ENCODE measurements at places on chromosomes 4 and X.

DNA sequence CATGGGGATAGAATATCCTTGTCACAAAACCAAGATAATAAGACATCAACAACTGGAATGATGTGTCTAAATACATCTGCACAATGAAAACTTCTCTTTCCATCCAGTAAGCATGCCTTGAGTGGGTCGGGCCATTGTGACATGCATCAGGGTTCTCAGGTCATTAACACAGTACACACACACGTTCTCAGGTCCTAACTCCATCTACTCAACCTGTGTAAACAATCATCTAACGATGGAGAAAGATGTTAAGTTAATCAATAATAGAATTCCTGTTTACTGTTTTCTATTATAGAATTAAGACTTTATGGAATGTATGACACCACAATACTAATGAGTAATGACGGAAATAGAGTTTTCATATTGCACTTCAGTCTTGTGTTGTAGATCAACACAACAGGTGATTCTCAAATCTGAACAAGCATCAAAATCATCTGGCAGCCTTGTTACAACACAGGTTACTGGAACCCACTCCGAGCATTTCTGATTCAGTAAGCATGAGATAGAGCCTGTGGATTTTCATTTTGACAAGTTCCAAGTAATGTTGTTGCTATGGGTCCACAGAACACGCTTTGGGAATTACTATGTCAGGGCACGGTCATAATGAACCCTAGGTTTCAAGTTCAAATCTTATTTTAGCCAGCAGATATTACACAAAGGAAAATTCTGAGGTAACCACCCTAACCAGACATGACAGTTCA lies 315.8 kb upstream of the TEX13C start:
- DNase-seq, result no peak

DNA sequence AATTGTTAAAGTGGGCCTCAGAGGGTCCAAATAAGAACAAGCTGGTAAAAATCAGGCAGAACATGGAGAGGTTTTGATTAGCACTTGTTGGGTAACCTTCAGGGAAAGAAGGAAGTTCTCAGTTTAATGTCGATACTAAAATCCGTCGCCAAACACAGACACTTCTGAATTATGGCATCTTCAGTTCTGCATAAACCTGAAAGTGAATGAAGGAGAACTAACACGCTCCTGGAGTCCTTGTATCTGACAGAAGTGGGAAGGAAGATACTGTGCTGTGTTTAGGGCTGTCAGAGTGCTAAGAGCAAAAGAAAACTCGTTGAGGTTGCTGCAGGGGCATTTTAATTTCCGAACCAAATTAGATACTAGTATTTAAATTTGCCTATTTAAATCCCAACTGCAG lies 106.2 kb downstream of the TMA16 start:
- DNase-seq, result no peak

GRCh38 chrX:14398725-14399124 lies 130.6 kb upstream of the GLRA2 start:
- no peak for DNase-seq

- no peak for DNase-seq
Observed at GRCh38 chrX:42248226-42248625, 324.9 kb upstream of the CASK start.

DNA sequence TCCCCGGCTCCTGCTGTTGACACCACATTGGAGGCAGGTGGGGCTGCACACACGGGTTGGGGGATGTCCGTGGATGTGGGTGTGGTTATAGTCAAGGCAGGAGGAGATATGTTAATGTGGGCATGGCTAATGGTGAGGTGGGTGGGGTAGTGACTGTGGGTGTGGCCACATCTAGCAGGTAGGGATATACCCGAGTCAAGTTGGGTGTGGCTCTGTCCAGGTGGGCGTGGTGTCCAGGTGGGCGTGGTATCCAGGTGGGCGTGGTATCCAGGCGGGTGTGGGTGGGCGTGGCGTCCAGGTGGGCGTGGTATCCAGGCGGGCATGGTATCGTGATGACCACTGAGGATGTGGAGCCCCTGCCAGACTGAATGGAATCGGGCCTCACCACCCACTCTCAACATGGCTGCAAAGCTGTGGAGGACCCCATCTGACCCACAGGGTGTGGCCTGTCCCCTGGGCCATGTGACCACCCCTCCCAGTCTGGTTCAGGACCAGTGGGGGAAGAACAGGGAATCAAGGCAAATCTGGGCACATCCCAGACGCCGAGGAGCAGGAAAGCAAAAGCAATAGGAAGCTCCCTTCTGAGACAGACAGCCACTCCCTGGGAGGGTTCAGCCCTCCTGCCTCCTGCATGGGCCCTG lies 21.0 kb downstream of the MAN2B2 start:
- DNase-seq, result no peak

- no peak for DNase-seq
Observed at GRCh38 chrX:154384284-154384892, 5.3 kb downstream of the EMD start.

DNA sequence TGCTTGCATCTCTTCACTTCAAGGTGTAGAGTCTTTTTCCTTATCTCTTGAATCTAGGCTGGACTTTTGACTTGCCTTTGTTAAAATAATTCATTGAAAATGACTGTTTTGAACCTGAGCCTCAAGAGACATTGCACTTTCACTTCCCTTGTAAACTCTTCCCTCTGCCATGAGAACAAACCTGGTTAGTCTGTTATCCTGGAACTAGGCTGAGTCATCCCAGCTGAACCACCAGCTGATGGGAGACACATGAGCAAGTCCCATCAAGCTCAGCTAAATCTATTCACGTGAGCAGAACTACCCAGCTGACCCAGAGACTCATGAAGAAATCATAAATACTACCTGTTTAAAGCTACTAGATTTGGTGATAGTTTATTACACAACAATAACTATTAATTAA lies 202.3 kb upstream of the CENPE start:
- no peak for DNase-seq

GRCh38 chrX:28010875-28011274 lies 29.6 kb upstream of the DCAF8L1 start:
- no peak for DNase-seq

DNA sequence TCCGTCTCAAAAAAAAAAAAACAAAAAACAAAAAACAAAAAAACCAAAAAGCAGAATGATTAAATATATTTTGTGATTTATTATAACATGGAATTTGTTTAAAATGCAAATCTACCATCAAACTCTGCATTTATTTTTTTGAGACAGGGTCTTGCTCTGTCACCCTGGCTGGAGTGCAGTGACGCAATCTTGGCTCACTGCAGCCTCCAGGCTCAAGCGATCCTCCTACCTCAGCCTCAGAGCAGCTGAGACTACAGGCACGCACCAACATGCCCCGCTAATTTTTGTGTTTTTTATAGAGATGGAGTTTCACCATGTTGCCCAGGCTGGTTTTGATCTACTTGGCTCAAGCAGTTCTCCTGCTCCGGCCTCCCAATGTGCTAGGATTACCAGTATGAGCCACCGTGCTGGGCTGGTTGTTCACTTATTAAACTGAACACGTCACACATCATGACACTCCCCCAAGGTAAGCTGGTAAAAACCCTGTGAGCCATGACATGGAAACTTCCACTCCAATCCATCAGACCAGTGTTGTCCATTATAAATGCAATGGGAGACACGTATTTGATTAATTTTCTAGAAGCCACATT lies 45.7 kb downstream of the RBM47 start:
- DNase-seq, result no peak

GRCh38 chrX:44054863-44055601 lies 81.8 kb upstream of the NDP start:
- no peak for DNase-seq

DNA sequence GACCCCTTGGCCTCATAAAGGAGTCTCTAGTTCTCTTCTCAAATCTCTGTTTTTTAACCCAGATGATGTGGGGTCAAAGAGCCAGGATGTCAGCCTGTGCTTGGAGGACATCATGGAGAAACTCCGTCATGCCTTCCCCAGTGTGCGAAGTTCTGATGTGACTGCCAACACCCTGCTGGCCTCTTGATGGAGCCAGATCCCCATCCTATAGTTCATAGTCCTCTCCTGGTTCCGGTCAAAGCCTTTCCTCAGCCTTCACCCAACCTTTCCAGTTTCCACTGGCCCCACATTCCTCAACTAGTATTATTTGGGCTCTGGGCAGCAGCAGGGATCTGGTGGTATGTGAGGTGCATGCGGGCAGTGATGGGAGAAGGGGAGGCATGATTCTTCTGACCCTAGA lies 30.7 kb downstream of the TAF7L start:
- no peak for DNase-seq

- peak; percentile 93 for DNase-seq
Observed at GRCh38 chr4:1856071-1856942, at the start of gene LETM1. Gene LETM1 (minus strand): TSS chr4:1856156. CDS start chr4:1855950, 206 bp downstream.

DNA sequence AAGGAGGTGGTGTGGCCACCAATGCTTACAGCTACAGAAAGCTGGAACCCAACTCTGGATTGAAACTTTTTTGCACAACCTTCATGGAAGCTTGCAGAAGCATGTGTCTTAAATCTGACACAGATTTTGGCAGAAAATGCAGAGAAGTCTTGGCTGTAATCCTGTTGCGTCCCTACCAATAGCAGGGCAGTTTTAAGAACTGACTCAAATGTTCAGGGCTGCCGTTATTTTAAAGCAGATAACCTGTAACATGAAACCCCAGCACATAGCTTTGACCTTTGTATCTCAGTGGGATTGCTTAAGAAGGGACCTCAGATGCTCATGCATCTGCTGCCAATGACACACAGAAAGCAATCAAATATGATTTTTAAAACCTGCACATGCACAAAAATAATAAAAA lies at the start of gene VEGFD:
Gene VEGFD, minus strand, starts transcription at position 110 of the 400 bp plus-strand sequence. CDS start 467 bp downstream, outside the sequence.
- DNase-seq, result no peak

GRCh38 chr4:11019451-11020240 lies 335.1 kb upstream of the CLNK start:
- no peak for DNase-seq

- DNase-seq, result no peak
Observed at GRCh38 chr4:26139310-26139924, 181.4 kb upstream of the RBPJ start.

- no peak for DNase-seq
Observed at GRCh38 chr4:56156141-56156540, 207.4 kb downstream of the CEP135 start.

- DNase-seq, result no peak
Observed at GRCh38 chr4:129526812-129527211, 430.9 kb downstream of the C4orf33 start.
